ENCODE measurements at places on chromosomes 3 and 15.

DNA sequence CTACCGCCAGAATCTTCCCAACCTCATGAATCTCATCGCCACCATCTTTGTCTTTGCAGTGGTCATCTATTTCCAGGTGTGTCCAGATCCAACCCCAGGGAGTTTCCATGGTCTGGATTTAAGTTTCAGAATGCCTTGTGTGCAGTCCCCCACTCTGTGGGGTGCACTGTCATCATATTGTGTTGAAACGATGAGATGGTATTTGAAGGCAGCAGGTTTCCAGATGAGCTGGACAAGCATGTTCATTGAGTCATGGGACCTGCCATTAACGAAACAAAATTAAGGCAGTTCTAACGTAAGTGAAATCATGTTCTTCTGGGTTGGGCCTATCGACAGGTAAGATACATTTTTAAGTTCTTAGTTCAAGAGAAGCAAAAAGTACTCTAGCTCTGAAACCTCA, 12.7 kb downstream of the SEC61A1 start:
- no peak for DNase-seq

- DNase-seq, result peak; percentile 22
Measured at GRCh38 chr15:79475306-79475705, 43.2 kb downstream of the MINAR1 start.

DNA sequence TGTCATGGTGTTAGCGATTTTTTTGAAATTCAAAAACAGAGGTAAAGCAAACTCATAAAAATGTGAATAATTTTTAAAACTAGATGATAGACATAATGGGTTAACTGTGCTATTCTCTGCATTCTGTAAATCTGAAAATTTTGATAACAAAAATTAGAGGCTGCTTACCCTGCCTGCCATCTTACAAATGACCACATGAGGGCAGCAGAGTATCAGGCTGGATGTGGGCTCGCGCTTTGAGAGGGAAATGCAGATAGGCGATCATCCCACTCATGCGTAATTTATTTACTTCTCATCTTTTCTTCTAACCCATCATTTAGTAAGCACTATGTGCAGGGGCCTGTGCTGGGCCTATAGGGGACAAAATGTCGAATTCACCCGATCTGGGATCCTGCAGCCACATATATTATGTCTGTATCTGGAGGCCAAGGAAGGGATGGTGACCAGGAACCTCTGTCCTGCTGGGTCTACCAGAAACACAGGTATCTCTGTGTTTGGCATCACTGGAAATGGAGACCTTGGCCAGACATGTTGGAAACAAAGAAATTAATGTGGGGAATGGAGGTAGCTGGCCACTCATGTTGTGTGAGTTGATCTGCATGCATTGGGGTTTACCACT, 7.8 kb upstream of the RAD18 start:
- peak; percentile 41 for DNase-seq

- no peak for DNase-seq
Measured at GRCh38 chr3:158451405-158452055, 119.5 kb upstream of the MLF1 start.

DNA sequence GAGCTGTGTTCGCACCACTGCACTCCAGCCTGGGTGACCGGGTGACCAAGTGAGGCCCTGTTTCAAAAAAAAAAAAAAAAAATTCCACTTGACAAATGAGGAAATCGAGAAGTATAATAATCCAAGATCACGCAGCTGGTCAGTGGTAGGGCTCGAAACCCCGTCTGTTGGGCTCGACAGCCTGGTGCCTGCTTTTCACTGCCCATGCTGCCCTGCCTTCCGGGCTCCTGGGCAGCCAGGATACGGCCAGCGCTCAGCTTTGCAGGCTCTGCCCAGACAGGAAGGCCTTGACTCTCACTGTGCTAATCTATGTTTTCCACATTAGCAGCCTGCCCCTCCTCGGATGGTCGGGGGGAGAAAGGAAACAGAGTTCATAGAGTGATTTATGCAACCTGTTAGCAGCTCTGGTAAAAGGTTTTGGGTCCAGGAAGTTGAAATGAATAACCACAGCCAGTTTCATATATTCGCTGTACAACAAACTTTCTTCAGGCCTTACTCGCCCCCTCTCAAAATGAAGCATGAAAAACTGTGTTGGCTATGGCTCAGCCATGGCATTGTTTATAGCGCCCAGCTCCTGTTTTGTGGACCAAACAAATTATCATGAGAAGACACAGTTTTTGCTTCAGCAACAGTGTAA, 108.8 kb downstream of the XXYLT1 start:
- DNase-seq, result no peak

- no peak for DNase-seq
Measured at GRCh38 chr15:101660005-101660404, 7.8 kb upstream of the TM2D3 start.

GRCh38 chr15:69880571-69881301, 217.0 kb downstream of the TLE3 start:
- no peak for DNase-seq

GRCh38 chr3:106717178-106717780, 660.0 kb upstream of the CCDC54 start:
- no peak for DNase-seq

DNA sequence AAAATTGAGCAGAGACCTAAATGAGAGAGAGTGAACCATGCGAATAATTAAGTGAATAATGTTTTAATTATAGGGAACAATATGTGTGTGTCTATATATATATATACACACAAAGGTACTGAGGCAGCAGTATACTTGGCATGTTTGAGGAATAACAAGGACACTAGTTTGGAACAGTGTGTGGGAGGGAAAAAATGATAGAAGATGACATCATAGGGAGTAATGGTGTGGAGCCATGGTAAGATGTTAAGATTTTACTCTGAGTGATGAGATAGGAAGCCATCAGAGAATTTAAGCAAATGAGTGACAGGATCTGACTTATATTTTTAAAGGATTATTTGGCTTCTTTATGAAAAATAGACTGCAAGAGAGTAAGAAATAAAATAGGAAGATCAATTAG, 29.1 kb downstream of the DTWD1 start:
- DNase-seq, result no peak

GRCh38 chr3:184740509-184741258, 28.8 kb upstream of the MAGEF1 start:
- peak; percentile 72 for DNase-seq

DNA sequence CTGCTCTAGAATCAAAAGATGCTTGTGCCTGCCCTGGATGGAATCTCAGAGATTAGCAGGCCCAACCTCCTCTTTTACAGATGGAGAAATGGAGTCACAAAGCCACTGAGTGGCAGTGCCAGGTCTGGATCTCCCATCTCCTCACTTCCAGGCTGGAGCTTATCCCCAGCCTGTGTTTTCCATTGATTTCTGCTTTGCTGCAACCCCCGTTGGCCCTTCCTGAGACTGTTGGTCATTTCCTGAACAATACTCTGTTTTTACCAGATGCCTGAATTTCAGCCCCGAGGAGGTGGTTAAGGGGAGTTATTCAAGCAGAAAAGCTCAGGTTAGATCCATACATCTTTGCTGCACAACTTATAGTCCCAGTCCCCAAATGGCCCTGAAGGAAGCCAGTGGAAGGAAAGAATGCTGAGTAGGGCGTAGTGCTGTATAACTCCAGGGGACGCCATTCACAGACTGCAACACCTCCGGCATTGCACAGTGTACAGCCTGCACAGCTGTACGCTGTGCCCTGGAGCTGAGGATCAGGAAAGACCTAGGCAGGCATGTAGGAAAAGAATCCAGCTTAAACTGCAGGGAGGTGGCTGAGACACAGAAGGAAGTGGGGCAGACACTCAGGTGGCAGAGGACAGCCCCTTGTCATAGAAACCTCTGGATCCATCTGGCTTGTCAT, 77.5 kb downstream of the RPLP1 start:
- no peak for DNase-seq

DNA sequence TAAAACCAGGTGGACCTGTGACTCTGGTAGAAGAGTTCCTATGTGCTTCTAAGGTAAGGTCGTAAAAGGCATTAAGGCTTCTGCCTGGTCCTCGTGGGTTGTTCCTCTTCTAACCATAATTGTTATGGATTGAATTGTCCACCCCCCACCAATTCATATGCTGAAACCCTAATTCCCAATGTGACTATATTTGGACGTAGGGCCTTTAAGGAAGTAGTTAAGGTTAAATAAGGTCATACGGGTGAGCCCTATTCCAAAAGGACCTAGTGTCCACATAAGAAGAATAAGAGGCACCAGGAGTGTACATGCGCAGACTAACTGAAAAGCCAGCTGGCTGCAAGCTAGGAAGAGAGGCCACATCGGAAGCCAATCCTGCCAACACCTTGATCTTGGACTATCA, 1.9 kb downstream of the ADPGK start:
- no peak for DNase-seq

DNA sequence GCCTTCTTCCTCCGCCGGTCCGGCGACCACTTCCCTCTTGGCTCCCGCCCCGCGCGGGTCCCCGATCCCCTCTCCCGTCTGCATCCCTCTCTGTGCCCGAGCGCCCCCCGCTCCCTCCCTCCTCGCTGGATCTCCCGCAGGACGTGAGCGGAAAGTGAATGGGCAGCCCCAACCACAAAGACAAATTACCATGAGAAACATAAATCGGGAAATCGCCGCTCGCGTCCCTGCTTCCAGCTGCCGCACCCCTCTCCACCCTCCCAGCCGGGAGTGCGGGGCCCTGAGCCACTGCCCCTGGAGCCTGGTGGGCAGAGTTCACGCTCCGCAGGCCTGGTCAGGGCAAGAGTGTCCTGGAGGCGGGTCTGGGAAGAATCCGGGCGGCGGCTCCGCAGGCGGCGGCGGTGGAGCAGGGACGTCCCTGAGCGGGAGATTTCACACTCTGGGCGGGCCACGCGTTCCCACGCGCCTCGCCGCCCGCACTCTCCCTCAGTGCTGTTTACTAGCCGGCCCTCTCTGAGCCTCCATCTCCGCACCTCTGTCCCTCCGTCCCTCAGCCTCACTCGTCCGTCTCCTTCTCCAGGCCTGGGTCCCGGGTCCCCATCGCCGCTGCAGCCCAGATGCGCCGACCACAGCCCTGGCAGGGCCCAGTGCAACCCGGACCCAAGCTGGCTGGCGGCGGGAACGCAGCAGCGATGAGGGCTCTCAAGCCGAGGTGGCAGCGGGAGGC, 835 bp downstream of the SEMA5B start:
- DNase-seq, result no peak

DNA sequence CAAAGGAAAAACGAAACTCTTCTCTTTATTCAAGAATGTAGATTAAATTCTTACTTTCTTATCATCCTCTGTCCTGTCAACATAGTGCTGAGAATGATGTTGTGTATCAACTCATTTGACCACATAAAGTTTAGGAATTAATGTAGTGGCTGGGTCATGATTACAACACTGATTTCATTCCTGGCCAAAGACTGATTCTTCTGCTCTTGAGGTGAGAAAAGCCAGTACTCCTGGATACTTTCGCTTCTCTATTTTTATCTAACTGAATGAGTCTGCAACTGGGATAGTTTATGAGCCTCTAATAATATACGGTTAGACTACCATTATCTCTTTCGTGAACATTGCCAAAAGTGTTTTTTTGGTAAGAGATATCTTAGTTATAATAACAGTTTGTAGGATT, 173.0 kb downstream of the LPP start:
- no peak for DNase-seq

- peak; percentile 15 for DNase-seq
Measured at GRCh38 chr15:27784107-27784506, 315.0 kb downstream of the OCA2 start.

DNA sequence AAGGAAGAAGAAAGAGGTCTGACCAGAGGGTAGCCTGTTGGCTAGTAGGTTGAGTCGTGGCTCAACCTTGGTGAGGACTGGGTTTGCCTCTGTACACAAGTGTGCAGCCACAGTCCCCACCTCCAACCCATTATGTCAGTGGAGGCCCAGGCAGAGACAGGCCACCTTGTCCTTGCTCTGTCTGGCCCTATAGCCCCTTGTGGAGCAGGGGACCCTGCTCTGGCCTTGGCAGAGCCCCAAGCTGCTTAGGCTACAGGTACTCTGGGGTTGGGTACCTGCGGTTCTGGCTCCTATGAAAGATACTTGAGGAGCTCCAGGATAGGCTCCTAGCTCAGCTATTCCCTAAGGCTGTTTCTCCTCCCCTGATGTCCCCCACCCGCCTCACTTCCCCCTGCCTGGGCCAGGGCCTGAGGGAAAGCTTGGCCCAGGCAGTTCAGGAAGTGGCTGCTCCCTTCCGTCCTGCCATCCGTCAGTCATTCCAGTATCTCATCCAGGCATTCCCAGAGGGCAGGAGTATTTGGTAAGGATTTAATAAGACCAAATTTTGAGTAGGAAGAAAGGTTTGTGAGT, 44.0 kb downstream of the FGD5 start:
- no peak for DNase-seq

- peak; percentile 86 for DNase-seq
Measured at GRCh38 chr15:35362195-35362829, 183.7 kb downstream of the DPH6 start.

GRCh38 chr3:47612178-47612577, 33.5 kb upstream of the CSPG5 start:
- peak; percentile 61 for DNase-seq

DNA sequence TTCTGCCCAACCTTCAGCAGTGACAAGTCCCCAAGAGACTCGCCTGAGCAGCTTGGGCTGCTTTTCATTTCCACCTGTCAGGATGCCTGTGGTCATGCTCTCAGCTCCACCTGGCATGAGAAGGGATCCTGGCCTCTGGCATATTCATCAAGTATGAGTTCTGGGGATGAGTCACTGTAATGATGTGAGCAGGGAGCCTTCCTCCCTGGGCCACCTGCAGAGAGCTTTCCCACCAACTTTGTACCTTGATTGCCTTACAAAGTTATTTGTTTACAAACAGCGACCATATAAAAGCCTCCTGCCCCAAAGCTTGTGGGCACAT, 3.5 kb downstream of the MYD88 start:
- DNase-seq, result no peak

GRCh38 chr3:149608987-149609386, 48.8 kb downstream of the WWTR1 start:
- DNase-seq, result no peak

DNA sequence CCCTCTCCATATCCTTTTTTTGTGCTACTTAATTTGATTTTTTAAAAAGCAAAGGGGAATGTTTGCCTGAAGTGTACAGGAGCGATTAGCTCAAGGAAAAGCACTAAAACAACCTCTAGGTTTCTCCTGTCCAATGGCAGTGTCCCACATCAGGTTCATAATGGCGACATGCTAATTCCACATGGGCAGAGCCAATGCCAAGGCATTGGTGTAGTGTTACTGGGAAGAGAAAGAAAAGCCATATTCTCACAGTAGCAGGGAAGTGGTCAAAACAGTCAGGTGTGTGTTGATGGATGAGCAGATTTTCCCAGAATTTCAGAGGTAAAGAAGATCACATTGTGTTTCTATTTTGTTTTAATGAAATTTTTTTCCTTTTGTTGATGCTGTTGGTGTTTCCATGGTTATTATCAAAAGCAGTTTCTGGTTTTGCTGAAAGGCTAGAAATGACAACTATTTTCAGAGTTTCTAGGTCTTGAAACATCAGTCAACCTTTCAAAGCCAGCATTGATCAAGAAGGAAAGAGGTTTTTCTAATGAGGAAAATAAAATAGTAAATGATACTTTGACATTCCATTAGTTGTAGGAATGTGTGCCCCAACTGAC, 65.2 kb downstream of the FNDC3B start:
- DNase-seq, result peak; percentile 66

- no peak for DNase-seq
Measured at GRCh38 chr3:126672340-126672739, 17.4 kb upstream of the TXNRD3 start.
